ELF-1 (cell line): ENCODE measurements at places on chromosomes 13 and 19.

DNA sequence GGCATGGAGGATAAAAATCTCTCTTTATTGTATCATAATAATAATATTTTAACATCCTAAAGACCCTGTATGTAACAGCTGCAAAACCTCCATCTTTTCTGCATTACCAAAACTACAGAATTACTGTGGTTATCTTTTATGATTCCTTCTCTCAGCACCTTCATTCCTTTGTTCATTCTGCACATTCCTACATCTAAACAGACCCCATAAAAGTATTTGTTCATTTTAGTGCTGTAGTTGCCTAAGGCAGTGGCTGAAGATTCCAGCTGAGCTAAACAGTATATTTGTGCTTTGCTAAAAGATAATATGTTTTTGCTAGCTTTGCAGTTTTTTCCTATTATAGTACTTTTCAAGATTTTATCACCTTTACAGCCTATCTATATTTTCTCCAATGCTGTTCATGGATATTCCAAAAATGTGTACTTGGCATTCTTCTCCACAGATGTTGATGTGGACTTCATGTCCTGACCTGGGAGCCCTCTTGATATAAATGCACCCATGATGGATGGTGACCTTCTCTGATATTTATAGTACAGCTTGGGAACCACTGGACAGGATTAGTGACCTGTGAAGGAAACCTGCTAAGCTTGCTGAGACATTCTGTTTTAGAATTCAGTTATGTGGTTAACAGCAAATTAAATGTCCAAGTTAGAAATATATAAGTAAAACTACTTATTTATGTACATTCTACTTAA, 2832.9 kb upstream of the PCDH20 start:
- DNase-seq = no peak

GRCh38 chr13:71797517-71797916, 69.5 kb downstream of the DACH1 start:
- DNase-seq = no peak

DNA sequence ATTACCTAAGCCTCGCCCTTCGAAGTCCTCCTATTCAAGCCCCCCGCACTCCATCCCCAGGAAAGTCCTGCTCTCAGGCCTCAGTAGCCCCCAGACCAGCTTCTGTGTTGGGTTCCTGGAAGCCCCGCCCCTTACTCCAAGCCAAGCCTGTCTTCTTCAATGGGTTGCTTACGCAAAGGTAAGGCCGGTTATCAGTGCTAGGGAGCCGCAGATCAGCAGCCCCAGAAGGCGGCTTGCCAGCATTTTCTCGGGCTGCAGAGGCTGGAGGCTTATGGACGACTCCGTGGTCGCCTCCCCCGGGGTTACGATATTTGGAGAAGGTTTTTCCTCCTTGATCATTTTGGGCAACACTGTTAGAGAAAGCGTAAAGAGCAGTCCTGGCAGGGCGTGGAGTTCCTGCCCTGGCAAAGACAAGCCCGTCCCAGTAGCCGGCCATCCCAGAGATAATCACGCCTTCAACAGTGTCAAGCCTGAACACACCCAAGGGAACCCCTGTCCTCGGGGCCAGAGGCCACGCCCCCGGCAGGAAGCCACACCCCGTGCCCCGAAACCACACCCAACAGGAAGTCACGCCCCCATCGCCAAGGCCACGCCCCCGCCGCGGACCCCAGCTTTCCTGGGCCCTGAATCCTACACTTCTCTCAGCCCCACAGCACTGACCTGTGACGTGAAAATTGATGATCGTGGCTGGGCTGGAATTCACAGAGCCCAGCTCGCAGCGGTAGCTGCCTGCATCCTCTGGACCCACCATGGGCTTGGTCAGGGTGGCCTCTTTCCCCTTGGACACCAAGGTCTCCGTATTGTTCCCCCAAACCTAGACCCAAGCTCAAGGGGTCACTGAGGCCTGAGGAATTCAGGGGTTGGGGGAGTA, 954 bp upstream of the RASIP1 start:
- peak; percentile 56 for DNase-seq

- DNase-seq = no peak
Measured at GRCh38 chr13:50326811-50327210, 311.6 kb downstream of the KCNRG start.

- DNase-seq = no peak
Measured at GRCh38 chr19:37594982-37595382, 306 bp downstream of the ZNF540 start.

GRCh38 chr19:1513499-1514294, 878 bp upstream of the ADAMTSL5 start:
- DNase-seq = no peak

DNA sequence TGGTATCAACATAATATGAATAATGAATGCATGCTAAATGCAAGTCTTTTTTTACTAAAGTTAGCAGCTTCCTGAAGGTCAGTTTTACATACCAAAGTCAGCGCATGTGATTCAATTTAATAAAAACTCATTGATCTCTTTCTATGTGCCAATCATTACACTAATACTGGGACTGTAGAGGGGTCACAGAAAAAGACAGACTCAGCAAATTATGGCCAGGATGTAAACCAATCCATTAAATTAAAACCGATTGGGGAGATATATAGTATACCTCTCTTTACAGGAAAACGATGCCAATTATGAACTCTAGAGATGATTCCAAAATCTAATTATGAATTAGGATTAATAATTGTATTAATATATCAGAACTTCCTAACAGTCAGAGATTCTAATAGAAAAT, 624.4 kb upstream of the PCDH20 start:
- no peak for DNase-seq

GRCh38 chr19:36258028-36258875, 43.3 kb downstream of the ZNF146 start:
- DNase-seq = no peak

- no peak for DNase-seq
Measured at GRCh38 chr13:50236898-50237318, 221.7 kb downstream of the KCNRG start.

DNA sequence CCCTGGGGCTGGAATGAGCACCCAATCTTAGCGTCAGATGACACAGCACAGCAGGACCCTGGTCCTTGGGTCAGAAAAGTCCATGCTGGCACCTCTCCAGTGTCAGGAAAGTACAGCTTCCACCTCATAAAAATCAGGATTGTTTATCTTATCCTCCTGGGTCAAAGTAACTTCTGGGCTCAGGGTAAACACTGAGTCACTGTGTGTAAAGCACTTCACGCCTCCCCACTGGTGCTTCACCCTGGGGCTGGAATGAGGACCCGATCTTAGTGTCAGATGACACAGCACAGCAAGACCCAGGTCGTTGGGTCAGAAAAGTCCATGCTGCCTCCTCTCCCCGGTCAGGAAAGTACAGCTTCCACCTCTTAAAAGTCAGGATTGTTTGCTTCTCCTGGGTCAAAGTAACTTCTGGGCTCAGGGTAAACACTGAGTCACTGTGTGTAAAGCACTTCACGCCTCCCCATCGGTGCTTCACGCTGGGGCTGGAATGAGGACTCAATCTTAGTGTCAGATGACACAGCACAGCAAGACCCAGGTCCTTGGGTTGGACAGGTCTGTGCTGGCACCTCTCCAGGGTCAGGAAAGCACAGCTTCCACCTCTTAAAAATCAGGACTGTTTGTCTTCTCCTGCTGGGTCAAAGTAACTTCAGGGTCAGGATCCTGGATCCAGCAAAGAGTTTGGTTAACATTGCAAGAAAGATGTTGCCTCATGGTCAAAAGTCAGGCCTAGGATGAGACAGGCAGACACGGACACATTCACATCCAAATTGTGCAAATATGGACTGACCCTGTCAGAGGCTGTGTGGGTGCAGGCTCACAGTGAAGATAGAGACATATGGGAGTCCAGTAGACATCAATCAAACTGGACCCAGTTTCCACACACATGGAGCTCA, 39.2 kb upstream of the CYP2A7 start:
- DNase-seq = peak; percentile 71

DNA sequence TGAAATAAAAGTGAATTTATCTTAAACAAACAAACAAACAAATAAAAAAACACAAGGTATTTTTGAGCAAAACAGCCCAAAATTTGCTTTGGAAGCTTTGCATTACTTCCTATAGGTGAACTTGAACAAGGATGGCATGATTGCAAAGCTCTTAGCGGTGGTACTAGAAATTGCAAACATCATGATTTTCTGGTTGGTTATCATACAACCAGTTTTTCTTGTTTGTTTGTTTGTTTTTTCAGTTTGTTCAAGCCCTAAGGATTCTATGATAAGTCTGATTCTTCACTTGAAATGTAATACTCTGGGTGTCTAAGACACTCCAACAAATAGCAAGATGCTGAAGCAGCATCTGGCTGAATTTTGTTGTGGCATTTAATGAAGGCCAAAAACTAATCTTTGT, 15.9 kb downstream of the DCLK1 start:
- DNase-seq = no peak

DNA sequence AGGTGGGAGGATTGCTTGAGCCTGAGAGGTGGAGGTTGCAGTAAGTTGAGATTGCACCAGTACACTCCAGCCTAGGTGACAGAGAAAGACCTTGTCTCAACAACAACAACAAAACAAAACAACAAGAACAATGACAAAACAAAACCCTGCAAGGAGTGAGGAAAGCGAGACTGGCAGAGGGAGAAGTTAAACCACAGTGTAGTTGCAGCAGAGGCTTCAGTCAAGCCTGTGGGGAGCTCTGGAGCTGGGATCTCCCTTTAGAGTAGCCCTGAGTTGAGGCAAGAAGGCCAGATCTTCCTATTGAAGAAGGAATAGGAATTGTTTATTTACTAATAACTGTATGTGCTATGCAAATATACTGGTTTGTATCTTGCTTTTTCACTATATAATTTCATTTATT, 25.3 kb upstream of the RNASEH2B start:
- DNase-seq = no peak

DNA sequence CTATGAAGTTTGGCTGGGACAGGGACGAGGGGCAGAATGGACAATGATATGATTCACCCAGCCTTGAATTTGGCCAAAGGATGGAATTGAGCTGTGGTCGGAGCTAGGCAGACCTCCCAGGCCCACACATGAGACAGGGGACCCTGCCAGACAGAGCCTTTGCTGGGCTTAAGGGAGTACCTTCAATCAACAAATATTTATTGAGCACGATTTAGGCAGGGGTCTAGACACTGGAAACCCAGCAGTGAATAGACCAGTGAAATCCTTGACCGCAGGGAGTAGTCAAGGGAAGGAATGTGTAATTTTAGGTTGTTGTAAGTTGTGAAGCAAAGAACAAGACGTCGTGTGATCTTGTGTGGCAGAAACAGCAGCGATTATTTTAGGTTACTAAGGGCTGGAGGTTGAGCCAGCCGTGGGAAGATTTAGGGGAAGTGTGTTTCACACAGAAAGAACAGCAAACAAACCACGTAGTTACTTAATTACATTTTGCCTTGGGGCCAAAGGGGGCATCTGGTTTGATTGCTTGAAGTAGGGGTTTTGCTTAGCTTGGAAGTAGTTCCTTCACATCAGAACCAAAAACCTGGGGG, 16.9 kb upstream of the AP1M2 start:
- peak; percentile 68 for DNase-seq

DNA sequence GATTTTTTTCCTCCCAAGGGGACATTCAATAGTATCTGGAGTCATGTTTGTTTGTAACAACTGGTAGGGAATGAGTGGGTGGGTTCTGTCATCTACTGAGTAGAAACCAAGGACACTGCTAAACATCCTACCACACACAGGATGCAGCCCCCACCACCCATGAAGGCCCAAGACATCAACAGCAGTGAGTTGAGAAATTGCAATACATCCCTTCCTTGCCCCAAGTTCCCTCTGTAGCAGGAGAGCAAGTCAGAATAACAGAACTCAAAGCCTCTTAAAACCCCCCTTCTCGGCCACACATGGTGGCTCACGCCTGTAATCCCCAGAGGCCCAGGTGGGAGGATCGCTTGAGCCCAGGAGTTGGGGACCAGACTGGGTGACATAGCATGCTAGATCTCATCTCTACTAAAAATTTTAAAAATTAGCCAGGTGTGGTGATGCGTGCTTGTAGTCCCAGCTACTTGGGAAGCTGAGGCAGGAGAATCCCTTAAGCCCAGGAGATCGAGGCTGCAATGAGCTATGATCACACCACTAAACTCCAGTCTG, 2.4 kb upstream of the CYP2F1 start:
- no peak for DNase-seq

DNA sequence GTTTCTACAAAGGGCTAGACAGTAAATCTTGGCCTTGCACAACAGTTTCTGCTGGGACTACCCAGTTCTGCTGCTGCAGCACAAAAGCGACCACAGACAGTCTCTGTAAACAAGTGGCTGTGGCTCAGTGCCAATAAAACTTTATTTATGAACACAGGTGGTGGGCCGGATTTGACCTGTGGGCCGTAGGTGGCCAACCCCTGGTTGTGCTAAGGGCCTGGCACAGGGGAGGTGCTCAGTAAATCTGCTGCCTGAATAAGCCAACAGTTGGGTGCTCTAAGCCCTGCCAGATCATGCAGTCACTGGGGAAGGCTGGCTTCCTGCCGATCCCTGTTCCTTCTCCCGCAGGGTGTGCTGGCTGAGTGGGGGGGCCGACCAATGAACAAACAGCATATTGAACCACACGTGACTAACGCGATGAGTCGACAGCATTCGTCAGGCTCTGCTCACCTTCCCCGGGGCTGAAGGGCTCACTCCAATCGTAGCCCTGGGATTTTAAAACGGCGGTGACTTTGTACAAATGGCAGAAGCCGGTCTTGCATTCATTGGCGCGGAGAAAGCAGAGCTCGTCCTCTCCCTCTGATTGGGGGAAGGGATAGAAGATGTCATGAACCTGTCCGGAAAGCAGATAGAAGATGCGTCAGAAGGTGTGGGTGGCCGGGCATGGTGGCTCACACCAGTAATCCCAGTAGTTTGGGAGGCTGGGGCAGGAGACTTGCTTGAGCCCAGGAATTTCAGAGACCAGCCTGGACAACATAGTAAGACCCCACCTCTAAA, 24.3 kb upstream of the MYDGF start:
- no peak for DNase-seq

GRCh38 chr13:76338003-76338402, 548.2 kb downstream of the KCTD12 start:
- DNase-seq = no peak
